ENCODE measurements at places on chromosomes 5 and 9.
A peak's percentile ranks its signal among the peaks of the same experiment; 100 is the strongest.

GRCh38 chr5:113047733-113048652 is 71.4 kb downstream of the DCP2 start:
- peak; percentile 45 for DNase-seq

DNA sequence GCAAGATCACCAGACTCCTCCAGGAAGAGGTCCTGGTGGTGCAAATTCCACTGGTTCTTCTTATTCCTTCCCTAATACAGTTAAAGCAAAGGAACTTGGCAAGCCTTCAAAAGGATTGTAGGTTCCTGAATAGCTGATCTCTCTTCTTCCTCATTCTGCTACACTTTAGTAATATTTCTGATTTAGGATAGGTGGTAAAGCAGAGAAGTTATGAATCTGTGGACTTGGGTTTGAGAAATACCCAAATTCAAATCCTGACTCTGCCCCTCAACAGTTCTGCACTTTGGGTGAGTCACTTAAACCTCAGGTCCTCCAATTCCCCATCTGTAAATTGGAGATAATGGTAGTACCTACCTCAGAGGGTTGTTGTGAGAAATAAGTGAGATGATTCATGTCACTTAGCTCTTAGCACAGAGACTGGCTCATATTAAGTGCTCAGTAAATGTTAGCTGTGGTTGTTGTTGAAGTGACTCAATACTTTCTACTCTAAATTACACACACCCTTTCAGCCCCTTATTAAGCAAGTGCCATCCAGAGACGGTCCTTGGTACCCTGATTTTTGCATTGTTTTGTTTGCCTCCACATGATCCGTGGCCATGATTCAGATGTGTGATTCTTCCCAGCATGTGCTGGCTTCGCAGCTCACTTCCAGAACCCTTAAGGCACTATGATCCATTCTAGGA is 5.2 kb downstream of the SH3RF2 start:
- no peak for DNase-seq

GRCh38 chr9:29068461-29068860 is 1495.2 kb upstream of the C9orf72 start:
- DNase-seq, result no peak

DNA sequence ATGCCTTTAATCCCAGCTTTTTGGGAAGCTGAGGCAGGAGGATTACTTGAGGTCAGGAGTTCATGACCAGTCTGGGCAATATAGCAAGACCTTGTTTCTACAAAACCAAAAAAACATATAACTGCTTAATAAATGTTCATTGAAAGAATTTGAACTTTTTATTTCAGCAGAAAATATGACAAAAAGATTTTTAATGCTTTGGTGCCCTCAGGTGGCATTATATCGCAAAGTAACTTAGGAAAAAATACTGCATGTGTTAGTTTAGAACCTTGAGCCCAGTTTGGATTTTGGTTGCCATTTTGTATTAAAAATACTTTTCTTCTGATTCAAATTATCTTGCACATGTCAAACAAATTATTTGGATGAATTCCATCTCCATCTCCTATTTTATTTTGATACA is 103.2 kb downstream of the GPBP1 start:
- DNase-seq, result no peak

DNA sequence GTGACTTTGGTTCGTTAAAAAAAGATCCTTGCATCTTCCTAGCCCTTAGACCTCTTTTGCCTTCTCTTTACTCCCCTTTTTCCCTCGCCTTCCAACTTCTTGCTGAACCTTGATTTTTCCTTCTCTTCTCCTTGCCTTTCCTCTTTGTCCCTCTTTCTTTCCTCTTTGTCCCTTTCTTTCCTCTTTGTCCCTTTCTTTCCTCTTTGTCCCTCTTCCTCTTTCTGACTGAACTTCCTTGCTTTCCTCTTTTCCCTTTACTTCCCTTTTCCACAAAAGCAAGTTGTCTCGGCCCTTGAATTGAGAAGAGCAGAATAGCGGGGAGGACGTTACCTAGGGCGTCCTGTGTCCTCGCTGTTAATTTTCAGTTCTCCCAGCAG is 1.4 kb upstream of the MLLT3 start:
- no peak for DNase-seq

GRCh38 chr9:35280399-35280798 is 118.6 kb downstream of the UNC13B start:
- DNase-seq, result no peak

- DNase-seq, result no peak
These were observed 223.7 kb downstream of the PCSK5 start for GRCh38 chr9:76114144-76114543.

DNA sequence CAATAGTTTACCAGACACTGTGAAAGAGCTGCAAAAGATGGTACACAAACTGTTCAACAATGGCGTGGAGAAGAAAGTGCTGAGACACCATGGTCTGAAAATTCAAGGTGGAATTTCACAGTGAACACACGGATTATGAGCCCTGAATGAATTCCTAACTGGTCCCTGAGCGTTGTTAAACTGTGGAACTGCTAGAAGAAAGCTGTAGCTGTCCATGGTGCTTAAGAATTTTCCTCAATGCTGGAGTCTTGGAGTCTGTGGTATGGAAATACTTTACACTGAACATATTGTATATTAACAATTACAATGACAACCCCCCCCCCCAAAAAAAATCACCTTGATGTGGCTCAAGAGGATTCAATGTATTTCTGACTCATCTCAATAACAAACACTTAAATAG is 68.5 kb downstream of the SLC24A2 start:
- no peak for DNase-seq

GRCh38 chr5:62395210-62395950 is 8.3 kb downstream of the DIMT1 start:
- no peak for DNase-seq

DNA sequence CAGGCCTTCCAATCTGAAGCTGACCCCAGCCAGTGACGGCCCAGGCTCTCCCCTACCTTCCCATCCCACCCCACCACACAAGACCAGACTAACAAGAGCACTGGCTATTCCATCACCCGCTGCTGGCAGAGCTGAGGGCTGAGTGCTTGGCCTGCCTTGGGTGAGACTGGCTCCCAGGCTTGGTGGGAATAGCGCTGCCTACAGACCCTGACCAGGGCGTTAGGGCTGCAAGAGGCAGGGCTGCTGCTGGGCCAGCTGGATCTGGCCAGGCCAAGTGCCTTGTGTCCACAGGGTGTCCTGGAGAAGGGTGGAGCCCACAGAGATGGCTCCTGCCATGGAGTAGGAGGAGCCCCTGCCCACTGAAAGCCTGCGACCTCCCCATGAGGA is 31.6 kb upstream of the ANGPTL2 start:
- no peak for DNase-seq

DNA sequence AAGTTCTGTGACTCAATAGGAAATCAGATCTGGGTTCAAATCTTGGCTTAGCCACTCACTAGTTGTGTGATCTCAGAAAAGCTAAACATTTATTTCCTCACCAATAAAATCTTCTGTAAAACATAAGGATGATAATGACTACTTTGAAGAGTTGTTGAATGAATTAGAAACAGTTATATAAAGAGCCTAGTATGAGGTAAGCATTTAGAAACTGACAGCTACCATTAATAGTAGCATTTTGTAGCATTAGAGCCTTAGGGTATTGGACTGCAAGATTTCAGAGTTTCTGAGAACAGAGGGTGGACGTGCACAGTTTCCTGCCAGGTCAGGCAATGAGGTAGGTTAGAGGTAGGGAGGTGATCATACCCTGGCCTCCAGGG is 293.2 kb downstream of the CWC27 start:
- peak; percentile 34 for DNase-seq

GRCh38 chr9:125586172-125586511 is 120.9 kb downstream of the MAPKAP1 start:
- no peak for DNase-seq

GRCh38 chr5:77812926-77813589 is 36.9 kb upstream of the TBCA start:
- DNase-seq, result no peak

DNA sequence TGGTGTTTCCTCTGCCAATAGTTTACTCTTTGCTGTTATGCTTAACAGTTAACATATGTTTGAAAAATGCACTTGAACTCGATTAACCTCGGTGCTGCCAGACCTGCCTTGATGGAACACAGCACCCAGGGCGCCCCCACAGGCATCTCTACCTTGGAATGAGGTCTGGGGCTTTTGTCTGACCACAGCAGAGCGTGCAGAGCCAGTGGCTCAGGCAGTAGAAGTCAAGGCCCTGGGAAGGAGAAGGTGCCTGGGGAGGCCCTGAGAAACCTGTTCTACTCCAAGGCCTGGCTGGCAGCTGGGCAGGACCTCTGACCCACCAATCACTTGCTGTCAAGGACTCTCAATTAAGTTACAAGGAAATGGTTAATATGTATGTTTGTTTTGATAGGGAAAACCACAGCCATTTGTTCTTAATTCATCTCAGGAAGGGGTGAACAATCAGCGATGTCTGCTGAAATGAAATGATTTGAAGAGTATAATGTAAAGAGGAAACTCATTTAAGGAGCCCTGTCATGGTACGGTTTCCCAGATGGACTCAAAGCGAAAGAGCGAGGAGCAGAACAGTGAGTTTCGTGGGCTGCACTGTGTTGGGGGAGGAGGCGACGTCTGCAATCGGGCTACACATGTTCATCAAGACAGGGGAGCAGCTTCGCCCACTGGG is 21.9 kb downstream of the MACROH2A1 start:
- peak; percentile 60 for DNase-seq

GRCh38 chr5:108749128-108749861 is 1.6 kb downstream of the FER start:
- peak; percentile 70 for DNase-seq

- DNase-seq, result no peak
These were observed 43.4 kb downstream of the NADK2 start for GRCh38 chr5:36198281-36198680.

DNA sequence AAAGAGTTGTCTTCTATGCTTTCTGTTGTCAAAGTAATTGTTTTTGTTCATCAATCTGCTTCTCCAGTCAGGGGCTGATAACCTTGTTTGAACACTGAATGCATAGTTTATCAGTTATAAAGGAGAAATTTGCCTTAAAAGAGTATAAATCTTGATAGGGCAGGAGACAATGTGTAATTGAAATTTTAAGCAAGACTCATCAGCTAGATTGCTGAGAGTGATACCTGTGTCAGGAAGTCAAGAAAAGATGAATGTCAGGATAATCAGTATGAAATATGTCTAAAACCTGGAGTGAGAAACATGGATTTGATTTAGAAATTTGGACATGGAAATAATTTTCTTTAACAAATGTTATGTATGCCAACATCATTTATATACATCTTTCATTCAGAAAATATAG is 1258.1 kb downstream of the EFNA5 start:
- DNase-seq, result no peak

GRCh38 chr9:106625259-106625789 is 237.6 kb upstream of the ZNF462 start:
- no peak for DNase-seq

- DNase-seq, result no peak
These were observed 23.0 kb upstream of the KIF2A start for GRCh38 chr5:62283005-62283404.

GRCh38 chr9:119273984-119274665 is 95.1 kb downstream of the BRINP1 start:
- DNase-seq, result no peak

GRCh38 chr9:132160802-132161742 is 786 bp upstream of the NTNG2 start:
- DNase-seq, result peak; percentile 70

DNA sequence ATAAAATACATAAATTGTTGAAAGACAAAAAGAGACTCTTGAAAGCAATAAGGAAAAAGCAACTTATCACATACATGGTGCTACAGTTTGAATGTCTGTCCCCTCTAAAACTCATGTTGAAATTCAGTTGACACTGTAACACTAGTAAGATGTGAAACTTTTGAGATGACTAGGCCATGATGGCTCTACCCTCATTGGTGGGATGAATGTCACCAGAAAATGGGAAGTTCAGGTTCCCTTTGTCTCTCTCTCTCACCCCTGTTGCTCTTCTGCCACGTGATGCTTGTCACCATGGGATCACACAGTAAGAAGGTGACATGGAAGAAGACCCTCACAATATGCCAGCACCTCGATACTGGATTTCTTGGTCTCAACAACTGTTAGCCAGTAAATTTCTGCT is 50.3 kb upstream of the SPTLC1 start:
- DNase-seq, result no peak

- DNase-seq, result no peak
These were observed 48.2 kb downstream of the NUDT12 start for GRCh38 chr5:103514371-103514770.

GRCh38 chr9:22454016-22454415 is 7.4 kb downstream of the DMRTA1 start:
- no peak for DNase-seq

DNA sequence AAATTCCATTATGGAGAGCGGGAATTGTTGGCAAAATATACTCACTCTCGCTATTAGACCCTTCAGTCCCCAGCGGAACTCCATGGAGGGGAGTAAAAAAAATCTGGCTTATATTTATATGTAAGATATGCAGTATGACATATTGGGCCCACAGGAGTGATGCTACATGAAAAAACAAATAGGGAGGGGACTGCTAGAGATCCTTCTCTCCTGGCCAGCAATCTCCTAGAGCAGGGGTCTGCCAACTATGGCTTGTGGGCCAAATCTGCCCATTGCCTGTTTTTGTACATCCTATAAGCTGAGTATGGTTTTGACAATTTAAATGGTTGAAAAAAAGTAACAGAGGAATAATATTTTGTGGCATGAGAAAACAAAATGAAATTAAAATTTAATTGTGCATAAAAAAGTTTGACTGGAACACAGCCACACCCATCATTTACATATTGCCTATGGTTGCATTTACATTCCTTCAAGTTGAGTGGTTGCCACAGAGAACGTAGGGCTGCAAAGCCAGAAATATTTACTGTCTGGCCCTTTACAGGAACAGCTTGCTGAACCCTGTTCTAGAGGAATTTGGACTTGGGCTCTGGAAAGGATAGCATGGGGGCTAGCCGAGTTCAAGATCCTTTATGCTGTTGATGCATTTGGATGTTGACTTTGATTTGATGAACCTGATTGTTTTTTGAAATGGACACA is 197.3 kb upstream of the CLINT1 start:
- DNase-seq, result no peak

- no peak for DNase-seq
These were observed 111.6 kb downstream of the MED10 start for GRCh38 chr5:6266671-6267197.

GRCh38 chr9:135849181-135849580 is 58.2 kb downstream of the CAMSAP1 start:
- DNase-seq, result no peak

GRCh38 chr9:135156525-135157510 is 69.3 kb downstream of the OLFM1 start:
- peak; percentile 69 for DNase-seq

- no peak for DNase-seq
These were observed 67.1 kb downstream of the ALDH7A1 start for GRCh38 chr5:126527892-126528291.

DNA sequence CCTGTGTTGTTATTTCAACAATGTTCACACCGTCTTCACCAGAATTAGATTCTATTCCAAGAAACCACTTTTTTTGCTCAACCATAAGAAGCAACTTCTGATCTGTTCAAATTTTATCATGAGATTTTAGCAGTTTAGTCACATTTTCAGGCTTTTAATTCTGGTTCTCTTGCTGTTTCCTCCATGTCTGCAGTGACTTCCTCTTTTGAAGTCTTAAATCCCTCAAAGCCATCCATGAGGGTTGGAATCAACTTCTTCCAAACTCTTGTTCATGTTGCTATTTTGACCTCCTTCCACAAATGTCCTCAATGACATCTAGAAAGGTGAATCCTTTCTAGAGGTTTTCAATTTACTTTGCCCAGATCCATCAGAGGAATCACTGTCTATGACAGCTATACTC is 25.7 kb upstream of the ENTREP1 start:
- DNase-seq, result no peak

GRCh38 chr9:98961513-98962180 is 17.9 kb downstream of the COL15A1 start:
- no peak for DNase-seq
